LNCaP clone FGC (cell line): ENCODE measurements at places on chromosomes 2 and 18.

DNA sequence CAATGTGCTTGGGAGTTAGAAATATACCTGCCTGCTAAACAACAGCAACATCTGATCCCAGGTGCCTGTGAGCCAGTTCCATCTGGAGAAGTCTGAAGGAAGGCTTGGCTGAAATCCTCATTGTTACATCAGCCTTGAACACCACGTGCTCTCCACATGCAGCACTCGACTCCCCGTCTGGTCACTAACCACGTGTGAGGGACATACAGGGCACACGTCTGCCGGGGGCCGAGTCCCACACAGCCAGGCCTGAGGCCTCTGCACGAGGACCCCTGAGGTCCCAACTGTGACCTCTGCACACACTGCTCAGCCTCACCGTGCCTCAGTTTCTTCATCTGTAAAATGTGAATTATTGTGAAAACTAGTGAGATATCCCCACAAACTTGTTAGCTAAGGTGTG is 236.5 kb upstream of the SALL3 start:
- no peak for DNase-seq

GRCh38 chr2:187912950-187913349 is 358.7 kb upstream of the TFPI start:
- DNase-seq = no peak

GRCh38 chr18:48897531-48897930 is 53.2 kb downstream of the SMAD7 start:
- DNase-seq = no peak

DNA sequence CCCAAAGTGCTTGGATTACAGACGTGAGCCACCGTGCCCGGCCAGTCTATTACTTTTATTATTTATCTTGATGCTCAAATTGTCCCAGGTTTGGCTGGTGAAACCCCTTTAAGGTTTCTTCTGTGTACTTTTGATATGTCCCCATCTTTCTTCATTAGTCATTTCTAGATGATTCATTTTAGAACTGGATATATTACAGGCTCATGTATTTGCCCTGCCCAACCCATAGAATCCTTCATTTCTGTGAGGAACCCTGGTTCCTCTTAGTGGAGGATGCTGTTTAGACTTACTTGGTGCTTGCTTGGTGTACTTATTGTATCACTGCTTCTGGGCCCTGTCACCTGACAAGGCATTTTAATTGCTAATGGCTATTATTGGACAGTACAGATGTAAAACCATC is 40.1 kb downstream of the KCMF1 start:
- no peak for DNase-seq

DNA sequence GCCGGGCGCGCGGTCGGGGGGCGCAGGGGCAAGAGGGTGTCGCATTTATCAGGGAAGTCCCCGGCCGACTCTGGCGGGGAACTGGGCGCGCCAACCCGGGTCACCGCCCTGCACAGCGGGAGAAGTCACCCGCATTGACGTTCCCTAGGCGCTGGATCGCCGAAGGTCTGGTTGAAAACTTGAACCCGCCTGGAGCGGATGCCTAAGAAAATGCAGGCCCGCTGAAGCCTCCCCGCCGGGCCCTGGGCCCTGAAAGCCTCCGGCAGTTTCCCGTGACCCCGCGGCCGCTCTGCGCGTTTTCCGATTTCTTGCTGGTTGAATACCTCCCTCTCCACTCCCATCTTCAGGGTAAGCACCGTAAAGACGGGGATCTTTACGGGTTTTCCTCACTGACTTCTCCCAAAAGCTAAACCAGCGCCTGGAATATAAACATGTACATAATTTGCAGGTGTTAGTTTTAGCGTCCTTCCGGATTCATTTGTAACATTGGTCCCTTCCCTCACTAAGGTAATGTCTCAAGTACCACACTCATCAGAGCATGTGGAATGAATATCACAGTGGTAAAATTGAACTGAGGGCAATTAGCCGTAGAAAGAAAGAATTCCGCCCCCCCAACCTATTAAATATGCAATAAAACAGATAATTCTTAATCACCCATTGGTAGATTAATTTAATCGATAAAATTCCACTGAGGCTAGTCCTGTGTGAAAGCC is 675 bp upstream of the SPIRE1 start:
- DNase-seq = no peak

DNA sequence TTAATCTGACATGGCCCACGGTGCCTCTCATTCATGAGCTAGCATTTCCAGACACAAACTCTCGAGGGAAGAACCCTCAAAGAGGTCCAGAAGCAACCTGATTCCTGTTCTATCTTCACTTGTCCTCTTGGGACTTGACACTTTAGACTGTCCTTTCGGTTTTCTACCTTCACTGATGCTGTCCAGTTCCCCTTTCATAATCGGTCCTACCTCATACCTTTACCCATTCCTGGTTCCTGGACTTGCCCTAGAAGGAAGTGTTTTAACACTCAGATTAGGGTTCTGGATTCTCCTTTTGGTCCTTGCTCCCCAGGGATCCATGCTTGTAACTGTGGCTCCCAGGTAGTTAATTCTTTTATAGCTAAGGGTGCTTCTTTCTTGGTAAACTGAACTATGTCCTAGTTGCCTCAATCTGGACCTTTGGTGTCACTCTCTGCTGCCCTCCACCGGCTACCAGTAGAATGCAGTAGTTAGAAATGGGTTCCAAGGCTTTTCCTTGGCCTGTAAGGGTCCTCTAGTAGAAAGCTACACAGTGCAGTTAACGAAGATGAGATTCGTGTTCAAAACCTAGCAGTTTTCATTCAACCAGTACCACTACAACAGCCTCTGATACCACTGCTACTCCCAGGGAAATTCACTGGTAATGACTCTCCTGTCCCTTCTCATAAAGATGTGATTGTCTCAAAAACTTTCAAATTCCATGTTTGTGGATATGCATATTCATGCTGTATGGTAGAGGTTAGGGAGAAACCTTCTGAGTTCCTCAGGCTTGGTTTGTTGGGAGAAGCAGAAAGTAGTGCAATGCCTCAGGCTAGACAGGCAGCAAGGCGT is 178.1 kb upstream of the CYP26B1 start:
- DNase-seq = no peak

DNA sequence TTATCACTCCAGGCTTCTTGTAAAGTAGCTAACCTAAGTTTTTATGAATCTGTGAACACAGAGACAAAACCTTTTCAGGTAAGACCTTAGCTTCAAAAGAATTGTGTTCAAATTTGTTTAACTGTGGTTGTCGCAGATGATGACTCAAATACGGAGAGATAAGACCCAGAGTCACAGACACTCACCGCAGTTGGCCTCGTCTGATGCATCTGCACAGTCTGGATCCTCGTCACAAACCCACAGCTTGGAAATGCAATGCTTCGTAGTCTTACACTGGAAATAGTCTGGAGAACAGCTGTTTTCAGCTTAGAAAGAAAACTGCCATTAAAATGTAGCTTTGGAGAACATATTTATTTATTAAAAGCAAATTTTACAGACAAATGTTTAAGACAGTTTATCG is 1662.1 kb upstream of the NXPH2 start:
- DNase-seq = no peak
